Breast epithelium (tissue), 4 donors: ENCODE measurements at places on chromosomes 16 and 17. TPM values are rescaled to one million over a fixed set of nuclear protein-coding genes. Genes with fewer than 3 reads are reported as not detected.

Gene NPIPB13
- total RNA-seq: 5.9 TPM

Gene CHST6
- total RNA-seq: not detected

Gene CLDN7
- 5.4 TPM for total RNA-seq

Gene RASL10B
- 11.1 TPM for total RNA-seq

Gene MPP2
- total RNA-seq: 3.9 TPM

Gene SLC2A4
- 2.6 TPM for total RNA-seq

Gene ASPA
- 3.8 TPM for total RNA-seq

Gene C16orf86
- total RNA-seq: 18.1 TPM

Gene SPIRE2
- 7.8 TPM for total RNA-seq

Gene KPNB1
- total RNA-seq: 238 TPM

Gene KCNAB3
- 1.5 TPM for total RNA-seq

Gene MTMR4
- total RNA-seq: 35.7 TPM

GRCh38 chr17:73628642-73629552 lies 15.3 kb downstream of the SDK2 start:
- H3K4me1 ChIP-seq: no peaks in the 10 kb centered on the region
- DNase-seq: no peak
- H3K27ac ChIP-seq: peak overlapping the region; percentile 32
- H3K4me3 ChIP-seq: no peak overlapping the region
- H3K36me3 ChIP-seq: no peaks in the 10 kb centered on the region

GRCh38 chr16:18969855-18970240 lies 13.9 kb upstream of the TMC7 start:
- H3K4me3 ChIP-seq: no peak overlapping the region
- H3K27ac ChIP-seq: no peak overlapping the region
- no peaks in the 10 kb centered on the region for H3K4me1 ChIP-seq

DNA sequence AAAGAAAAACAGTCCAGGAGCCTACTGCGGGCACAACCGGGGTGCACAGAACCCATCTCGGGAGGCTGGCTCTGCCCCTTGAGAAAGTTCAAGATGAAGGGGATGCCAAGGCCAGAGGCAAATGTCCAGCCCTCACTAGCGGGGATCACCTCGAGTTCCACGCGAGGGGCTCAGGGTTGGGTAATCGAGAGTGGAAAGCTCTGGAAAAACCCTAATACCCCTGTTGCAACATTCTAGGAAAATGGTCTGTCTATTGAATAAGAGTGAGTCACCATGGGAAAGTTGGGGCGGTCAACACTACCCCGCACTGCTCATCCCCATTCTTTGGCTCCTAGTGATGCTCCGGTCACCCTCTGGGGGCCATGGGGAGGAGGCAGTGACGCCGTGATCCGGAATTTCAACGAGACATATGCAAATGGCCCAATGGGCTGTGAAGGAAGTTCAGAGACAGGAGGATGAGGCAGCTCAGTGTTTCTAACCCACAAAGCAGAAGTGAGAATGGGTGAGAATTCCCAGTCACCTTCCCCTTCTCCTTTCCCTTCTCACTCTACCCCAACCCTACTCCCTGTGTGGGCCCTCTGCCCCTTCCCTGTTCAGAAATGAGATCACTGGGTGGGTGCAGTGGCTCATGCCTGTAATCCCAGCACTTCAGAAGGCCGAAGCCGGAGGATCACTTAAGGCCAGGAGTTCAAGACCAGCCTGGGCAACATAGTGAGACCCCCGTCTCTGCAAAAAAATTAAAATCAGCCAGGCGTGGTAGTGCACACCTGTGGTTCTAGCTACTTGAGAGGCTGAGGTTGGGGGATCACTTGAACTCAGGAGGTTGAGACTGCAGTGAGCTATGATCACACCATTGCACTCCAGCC lies 22.4 kb downstream of the SOCS3 start:
- H3K27ac ChIP-seq: peak overlapping the region; percentile 35

DNA sequence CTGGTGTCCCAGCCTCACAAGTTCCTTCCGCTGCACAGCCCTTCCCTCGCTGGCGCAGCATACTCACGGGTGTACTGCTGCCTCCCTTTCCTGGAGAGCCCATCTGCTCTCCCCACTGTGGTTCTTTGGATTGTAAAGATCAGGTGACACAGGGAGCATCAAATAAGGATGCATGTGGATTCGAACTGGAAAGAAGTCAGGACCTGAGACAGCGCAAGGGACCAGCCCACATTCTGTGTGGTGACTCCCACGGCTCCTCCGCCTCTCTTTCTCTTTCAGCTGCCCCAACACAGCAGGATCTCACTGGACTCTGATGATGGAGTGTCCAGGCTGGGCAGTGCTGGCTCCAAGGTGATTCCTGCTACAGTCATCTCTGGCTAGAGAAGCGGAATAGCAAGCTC lies 8.1 kb downstream of the LDAF1 start:
- no peak for DNase-seq
- no peaks in the 10 kb centered on the region for H3K4me1 ChIP-seq
- no peaks in the 10 kb centered on the region for H3K36me3 ChIP-seq
- H3K4me3 ChIP-seq: no peak overlapping the region

DNA sequence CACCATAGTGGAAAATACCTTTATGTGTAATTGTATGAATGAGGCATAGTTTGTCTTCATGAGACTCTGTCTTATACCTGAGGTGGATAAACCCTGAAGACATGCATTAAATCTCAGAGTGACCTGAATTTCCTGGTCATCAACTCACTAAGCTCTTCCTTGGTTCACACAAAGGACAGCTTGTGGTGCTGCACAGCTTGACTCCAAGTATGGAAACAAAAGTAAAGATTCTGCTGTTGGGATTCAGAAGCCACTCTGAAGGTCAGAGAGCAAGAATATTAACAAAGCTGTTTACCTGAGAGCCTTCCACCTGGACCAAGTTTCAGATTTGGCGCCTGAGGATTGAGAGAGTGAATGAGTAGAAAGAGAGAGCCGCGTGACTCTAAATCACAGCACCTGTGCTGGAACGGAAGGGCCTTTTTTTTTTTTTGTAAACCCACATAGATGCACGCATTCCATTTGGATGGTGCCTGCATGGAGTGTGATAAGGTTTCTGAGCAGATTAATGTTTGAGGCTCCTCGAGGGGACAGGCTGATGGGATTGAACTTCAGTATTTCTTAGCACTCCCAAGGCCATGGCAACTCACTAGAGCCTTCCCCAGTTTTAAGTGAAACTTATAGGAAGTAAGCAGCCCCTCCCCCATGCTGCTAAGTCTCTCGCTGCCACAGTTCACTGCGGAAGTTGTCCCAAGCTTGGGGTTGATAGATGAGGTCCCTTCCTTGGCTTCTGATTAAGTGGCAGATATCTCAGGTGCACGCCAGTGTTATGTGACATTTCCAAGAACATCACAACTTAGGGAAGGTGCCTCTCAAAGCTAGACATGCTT lies 28.7 kb downstream of the CALB2 start:
- no peaks in the 10 kb centered on the region for H3K27me3 ChIP-seq
- no peaks in the 10 kb centered on the region for H3K36me3 ChIP-seq
- H3K4me3 ChIP-seq: no peak overlapping the region
- H3K27ac ChIP-seq: no peak overlapping the region
- no peaks in the 10 kb centered on the region for H3K4me1 ChIP-seq

DNA sequence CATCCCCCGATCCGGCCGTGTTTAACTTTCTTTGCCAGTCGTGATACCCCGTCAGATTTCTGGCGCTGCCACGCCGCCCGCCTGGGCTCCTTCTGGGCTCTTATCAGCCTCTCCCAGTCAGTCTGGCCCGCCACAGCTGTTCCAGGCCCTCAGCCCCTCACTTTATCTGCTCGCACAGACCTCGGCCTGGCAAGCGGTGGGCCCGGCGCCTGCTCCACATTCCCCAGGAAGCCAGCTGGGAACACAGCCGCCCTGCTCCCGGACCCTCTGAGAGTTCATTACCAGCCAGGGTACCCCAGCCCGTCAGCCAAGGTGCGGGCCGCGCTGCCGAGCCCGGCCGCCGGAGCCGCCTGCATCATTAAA lies 157.5 kb downstream of the ZNF423 start:
- no peaks in the 10 kb centered on the region for H3K27me3 ChIP-seq
- peak overlapping the region; percentile 85 for H3K27ac ChIP-seq
- no peak for DNase-seq
- H3K4me1 ChIP-seq: no peaks in the 10 kb centered on the region
- no peaks in the 10 kb centered on the region for H3K36me3 ChIP-seq
- no peak overlapping the region for H3K4me3 ChIP-seq

DNA sequence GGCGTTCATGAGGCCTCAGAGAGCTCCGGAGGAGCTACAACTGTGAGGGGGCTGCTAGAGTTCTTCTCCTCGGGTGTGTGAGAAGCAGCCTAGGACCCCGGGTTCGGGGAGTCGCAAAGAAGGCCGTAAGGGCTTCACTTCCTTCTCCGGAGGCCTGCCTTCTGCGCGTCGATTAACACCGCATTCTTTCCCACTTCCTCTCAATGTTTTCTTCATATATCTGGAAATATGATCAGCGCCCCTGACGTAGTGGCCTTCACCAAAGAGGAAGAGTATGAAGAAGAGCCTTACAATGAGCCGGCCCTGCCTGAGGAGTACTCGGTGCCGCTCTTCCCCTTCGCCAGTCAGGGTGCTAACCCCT lies 449 bp downstream of the SMCR8 start:
- H3K4me3 ChIP-seq: peak overlapping the region; percentile 94
- no peaks in the 10 kb centered on the region for H3K27me3 ChIP-seq
- no peak for DNase-seq
- peaks cover 18% of the 10 kb centered on the region for H3K4me1 ChIP-seq

DNA sequence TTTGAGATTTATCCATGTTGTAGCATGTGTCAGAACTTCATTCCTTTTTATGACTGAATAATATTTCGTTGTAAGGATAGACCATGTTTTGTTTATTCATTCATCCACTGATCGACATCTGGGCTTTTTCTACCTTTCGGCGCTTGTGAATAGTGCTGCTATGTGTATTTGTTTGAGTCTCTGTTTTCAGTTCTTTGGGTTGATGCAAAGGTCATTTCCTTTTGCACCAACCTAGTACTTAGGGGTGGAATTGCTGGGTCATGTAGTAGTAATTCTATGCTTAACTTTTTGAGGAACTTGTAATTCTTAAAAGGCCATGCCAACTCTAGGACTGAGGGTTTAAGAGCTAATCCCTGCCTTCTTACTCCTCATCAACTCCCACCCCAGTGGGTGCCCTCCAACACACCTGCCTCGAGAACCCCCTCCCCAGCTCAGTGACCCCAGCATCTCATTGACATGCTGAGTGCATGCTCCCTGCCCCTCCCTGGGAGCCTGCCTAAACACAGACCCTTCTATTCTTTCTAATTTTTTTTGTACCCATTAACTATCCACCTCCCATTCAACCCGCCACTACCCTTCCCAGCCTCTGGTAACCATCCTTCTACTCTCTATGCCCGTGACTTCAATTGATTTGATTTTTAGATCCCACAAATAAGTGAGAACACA lies 51.2 kb downstream of the ABAT start:
- no peak overlapping the region for H3K4me3 ChIP-seq
- no peaks in the 10 kb centered on the region for H3K36me3 ChIP-seq
- H3K27me3 ChIP-seq: no peaks in the 10 kb centered on the region

GRCh38 chr17:57354673-57355072 lies 98.3 kb downstream of the MSI2 start:
- no peaks in the 10 kb centered on the region for H3K36me3 ChIP-seq
- H3K4me1 ChIP-seq: no peaks in the 10 kb centered on the region
- H3K4me3 ChIP-seq: no peak overlapping the region
- no peak overlapping the region for H3K27ac ChIP-seq
- no peaks in the 10 kb centered on the region for H3K27me3 ChIP-seq

GRCh38 chr17:64385187-64386083 lies 5.2 kb downstream of the PECAM1 start:
- H3K27ac ChIP-seq: peak overlapping the region; percentile 70
- DNase-seq: no peak
- H3K27me3 ChIP-seq: no peaks in the 10 kb centered on the region
- no peaks in the 10 kb centered on the region for H3K4me1 ChIP-seq

GRCh38 chr17:17109256-17109655 lies 67.0 kb downstream of the MPRIP start:
- peaks cover 8% of the 10 kb centered on the region for H3K4me1 ChIP-seq
- H3K4me3 ChIP-seq: no peak overlapping the region
- DNase-seq: no peak
- no peaks in the 10 kb centered on the region for H3K36me3 ChIP-seq
- H3K27me3 ChIP-seq: no peaks in the 10 kb centered on the region

DNA sequence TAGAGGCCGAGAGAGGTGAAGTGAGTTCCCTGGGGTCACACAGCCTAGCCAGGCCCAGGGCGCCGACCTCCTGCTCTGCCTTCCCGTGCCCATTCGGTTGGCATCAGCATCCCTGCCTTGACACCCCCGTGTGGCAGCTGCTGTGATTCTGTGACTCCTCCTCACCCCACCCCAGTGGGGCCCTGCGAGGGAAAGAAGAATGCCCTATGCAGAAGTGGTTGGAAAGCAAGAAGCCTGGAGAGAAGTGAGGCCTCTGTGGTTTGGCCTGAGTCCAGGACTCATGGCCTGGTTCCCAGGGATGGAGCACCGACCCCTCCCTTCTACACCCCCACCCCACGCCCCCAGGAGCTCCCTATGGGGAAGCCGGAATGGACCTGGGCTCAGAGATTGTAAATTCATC lies 296.2 kb downstream of the SEC14L1 start:
- no peaks in the 10 kb centered on the region for H3K27me3 ChIP-seq
- H3K4me1 ChIP-seq: peaks cover 50% of the 10 kb centered on the region
- no peak overlapping the region for H3K4me3 ChIP-seq

DNA sequence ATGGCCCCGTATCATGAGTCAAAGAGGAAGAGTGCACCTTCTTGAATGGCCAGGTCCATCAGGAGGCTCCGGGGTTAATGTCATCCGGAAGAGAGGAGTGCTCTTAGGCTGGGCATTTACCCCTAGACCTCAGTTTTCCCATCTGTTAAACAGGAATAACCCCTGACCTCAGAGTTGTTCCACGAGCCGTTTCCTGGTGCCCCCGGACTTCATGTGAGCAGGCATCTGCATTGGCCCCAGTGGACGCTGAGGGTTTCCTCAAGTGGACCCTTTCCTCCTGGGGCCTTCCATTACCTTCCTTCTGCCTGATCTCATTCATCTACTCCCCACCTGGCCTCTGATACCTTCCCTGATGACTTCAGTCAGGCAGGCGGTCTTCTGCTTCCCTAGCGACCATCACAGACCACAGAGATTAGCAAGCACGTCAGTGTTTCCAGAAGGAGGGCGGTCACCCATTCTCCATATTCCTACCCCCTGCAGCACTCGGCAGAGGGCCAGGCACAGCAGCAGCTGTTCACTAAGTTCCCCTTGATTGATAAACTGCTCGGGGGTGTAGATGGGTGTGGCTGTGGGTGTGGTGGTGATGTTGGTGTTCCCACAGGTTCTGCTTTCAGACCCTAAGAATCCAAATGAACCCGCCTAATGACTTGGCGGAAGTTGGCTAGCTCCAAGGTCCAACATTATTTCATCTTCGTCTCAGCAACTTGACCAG lies 346.6 kb upstream of the TNRC6C start:
- H3K27me3 ChIP-seq: no peaks in the 10 kb centered on the region
- H3K4me1 ChIP-seq: no peaks in the 10 kb centered on the region
- no peak for DNase-seq
- no peaks in the 10 kb centered on the region for H3K36me3 ChIP-seq
- H3K27ac ChIP-seq: peak overlapping the region; percentile 40

- peak; percentile 63 for DNase-seq
- peak overlapping the region; percentile 57 for H3K4me3 ChIP-seq
- peak overlapping the region; percentile 97 for H3K27ac ChIP-seq
- H3K36me3 ChIP-seq: no peaks in the 10 kb centered on the region
- H3K4me1 ChIP-seq: peaks cover 33% of the 10 kb centered on the region
These were observed 8.0 kb upstream of the FASN start for GRCh38 chr17:82105882-82106687.
